Astrocyte (in vitro differentiated cells and primary cell): ENCODE measurements at places on chromosomes 12 and 14. TPM values are rescaled to one million over a fixed set of nuclear protein-coding genes. Genes with fewer than 3 reads are reported as not detected.

DNA sequence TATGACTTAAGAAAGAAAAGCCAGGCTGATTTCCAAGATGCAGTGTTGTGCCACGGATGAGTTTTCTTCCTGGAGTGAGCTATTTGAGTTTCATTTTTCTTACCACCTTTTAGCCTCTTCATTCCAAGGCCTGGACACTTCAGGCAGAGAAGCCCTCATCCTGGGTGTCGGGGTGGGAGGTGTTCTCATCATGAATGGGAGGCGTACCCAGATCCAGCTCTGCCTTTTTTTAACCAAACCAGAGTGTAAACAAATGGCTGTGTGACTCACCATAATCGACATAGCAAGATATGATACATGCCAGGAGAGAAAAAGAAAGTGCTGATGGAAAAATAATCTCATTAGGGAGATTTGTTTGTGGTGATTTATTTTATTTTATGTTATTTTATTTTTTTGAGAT, 79.9 kb downstream of the ARF6 start:
- peak overlapping the region; percentile 66 for H3K27ac ChIP-seq
- H3K4me3 ChIP-seq, result no peak overlapping the region
- no peaks in the 10 kb centered on the region for H3K36me3 ChIP-seq
- peaks cover 53% of the 10 kb centered on the region for H3K4me1 ChIP-seq
- peak; percentile 93 for DNase-seq
- no peaks in the 10 kb centered on the region for H3K27me3 ChIP-seq

DNA sequence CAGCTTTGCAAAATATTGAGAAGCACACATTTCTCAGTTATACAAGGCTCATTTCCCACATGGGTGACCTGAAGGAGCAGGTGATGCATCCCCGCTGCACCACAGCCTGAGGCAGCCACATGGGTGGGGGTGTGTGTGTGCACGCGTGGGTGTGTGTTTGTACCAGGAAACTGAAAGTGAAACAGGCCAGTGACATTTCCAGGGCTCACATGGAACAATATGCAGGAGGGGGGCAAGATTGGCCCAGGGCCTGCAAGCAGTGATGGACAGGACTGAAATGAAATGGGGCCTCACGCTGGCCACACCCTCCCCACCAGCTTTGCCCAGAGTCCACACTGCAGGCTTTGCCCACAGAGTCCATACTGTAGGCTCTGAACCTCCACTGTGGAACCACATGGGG, 154.2 kb upstream of the PARP11 start:
- no peak overlapping the region for H3K4me3 ChIP-seq
- no peak overlapping the region for H3K27ac ChIP-seq
- H3K4me1 ChIP-seq, result peaks cover 16% of the 10 kb centered on the region
- no peak for DNase-seq
- H3K36me3 ChIP-seq, result no peaks in the 10 kb centered on the region

GRCh38 chr12:10094646-10095395, 4.0 kb downstream of the CLEC1A start:
- no peak overlapping the region for H3K4me3 ChIP-seq
- H3K36me3 ChIP-seq, result no peaks in the 10 kb centered on the region
- no peaks in the 10 kb centered on the region for H3K4me1 ChIP-seq

GRCh38 chr14:93765155-93765554, 23.1 kb downstream of the PRIMA1 start:
- H3K4me3 ChIP-seq, result no peak overlapping the region
- no peaks in the 10 kb centered on the region for H3K36me3 ChIP-seq
- no peak for DNase-seq
- H3K27me3 ChIP-seq, result no peaks in the 10 kb centered on the region
- no peaks in the 10 kb centered on the region for H3K4me1 ChIP-seq

DNA sequence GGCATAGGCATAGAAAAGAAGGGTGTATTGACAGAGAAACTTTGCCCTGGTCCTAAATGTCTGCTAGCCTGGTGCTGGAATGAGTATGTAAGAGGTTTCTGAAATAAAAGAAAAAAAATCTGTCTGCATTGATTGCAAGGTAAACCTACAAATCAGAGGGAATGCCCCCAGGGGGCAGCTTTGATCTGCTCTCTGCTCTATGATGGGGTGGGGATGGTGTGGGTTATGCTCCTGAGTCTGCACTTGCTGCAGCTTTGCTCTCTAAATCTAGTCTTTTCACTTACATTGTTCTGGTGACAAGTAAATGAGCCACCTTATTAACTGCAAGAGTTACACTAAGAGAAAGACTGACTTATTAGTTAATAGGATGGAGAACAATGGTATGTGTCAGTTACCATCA, 468.4 kb upstream of the STXBP6 start:
- H3K4me3 ChIP-seq, result no peak overlapping the region
- H3K4me1 ChIP-seq, result no peaks in the 10 kb centered on the region
- no peaks in the 10 kb centered on the region for H3K36me3 ChIP-seq
- H3K27me3 ChIP-seq, result no peaks in the 10 kb centered on the region

Gene KCNC2
- not detected in 2 replicates for total RNA-seq

DNA sequence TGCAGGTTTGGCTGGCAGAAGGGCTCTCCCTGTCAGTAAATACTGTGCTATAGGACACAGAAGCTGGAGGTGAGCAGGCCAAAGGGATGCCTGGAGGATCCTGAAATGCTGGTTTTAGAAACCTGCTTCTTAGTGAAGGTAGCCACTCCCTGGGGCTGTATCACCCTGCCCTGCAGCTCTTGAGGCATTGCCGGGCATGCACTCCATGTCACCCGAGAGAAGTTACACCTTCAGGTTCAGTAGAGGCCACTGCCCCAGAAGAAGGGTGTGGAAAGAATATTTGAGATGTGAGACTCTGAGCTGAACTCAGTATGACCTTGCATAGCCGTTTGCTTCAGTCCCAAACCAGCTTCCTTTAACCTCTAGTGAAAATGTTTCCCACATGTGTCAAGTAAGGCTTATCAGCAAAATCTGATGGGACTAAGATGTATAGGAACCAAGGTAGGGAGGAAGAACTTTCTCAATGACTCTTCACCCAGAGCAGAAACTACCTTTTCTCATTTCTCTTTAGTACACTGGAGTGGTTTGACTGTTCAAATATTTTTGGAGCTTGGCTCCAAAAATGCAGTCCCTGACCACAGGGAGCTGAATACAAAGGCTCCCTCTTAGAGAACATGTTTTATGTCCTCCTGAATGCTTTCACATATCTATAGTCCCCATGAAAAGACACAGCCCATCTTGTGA, 164.5 kb upstream of the DYRK2 start:
- no peaks in the 10 kb centered on the region for H3K36me3 ChIP-seq
- no peak overlapping the region for H3K27ac ChIP-seq
- H3K27me3 ChIP-seq, result no peaks in the 10 kb centered on the region
- DNase-seq, result no peak
- H3K4me1 ChIP-seq, result no peaks in the 10 kb centered on the region

GRCh38 chr14:93888995-93889394, 38.1 kb upstream of the FAM181A start:
- H3K27ac ChIP-seq, result no peak overlapping the region
- H3K4me1 ChIP-seq, result no peaks in the 10 kb centered on the region
- H3K4me3 ChIP-seq, result no peak overlapping the region
- no peak for DNase-seq
- H3K27me3 ChIP-seq, result no peaks in the 10 kb centered on the region
- H3K36me3 ChIP-seq, result no peaks in the 10 kb centered on the region

Gene PCED1B
- total RNA-seq, result 1.8 and 2.4 TPM in 2 replicates

DNA sequence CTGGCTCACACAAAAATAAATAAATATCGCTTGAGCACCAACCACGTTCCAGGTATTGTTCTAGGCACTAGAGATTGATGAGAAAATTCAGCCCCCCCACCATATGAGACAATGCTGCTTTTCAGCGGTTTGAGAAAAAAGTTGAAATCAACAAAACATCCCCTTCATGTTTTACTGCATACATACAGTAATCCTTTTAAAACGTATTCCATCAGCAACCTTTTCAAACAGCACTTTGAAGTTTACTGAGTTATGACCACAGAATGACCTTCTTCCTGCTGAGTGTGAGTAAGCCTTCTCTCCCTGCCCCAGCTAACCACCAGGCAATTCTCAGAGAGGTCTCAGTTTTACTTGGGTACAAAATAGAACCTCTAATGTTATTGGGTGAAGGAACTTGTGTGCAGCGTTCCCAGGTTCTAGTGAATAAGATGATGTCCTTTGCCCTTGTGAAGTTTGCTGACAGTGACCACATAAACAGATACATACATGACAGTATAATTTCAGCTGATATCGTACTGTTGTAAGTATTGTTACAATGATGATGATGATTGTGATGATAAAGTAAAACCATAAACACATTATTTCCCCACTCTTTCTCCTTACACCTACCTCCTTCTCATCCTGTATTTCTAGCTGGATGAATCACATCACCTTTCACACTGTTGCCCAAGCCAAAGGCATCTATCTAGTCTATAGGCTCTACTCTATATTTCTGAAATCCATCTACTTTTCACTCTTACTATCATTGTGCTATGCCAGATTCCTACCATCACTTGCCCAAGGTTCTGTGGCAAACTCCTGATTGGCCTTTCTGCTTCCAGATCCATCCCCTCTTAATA, 124.4 kb upstream of the KRR1 start:
- H3K27me3 ChIP-seq, result no peaks in the 10 kb centered on the region
- peak; percentile 99 for DNase-seq
- H3K36me3 ChIP-seq, result no peaks in the 10 kb centered on the region
- H3K4me1 ChIP-seq, result peaks cover 24% of the 10 kb centered on the region
- no peak overlapping the region for H3K4me3 ChIP-seq

DNA sequence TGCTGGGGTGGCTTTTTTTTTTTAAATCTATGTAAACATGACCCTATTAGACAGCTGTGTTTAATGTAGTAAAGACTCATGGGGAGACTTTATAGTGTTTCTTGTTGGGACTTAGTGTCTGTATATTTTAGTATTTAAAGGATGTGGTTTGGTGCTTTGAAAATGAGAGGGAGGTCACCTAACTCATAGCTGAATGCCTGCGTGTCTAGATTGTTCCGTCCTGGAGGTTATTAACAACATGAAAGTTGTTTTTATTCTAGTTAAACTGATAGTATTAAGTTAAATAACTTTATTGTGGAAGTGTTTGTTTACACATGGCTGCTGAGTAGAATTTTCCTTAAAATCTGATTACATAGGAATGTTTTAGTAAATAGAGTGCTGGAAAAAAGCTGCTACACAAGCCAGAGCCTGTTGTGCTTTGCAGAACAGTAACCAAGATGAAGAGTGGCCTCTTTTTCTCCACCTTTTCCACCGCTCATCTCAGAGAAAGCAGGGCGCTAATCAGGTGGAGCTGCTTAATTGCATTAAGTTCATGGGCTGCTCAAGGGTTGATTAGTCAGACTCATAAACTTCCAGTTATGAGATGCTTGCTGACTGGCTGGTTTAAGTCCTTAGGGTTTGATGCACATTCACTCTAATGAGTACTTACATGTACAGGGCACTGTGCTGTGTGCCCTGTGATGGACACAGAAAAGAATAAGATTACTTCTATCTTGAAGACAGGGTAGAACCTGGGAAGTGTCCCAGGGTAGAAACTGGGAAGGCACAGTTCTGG, 62.7 kb downstream of the FBXO34 start:
- H3K4me3 ChIP-seq, result no peak overlapping the region
- peak; percentile 25 for DNase-seq
- no peaks in the 10 kb centered on the region for H3K27me3 ChIP-seq
- H3K4me1 ChIP-seq, result peaks cover 8% of the 10 kb centered on the region
- H3K27ac ChIP-seq, result no peak overlapping the region

Gene HOXC12
- total RNA-seq, result not detected in 2 replicates

- no peak overlapping the region for H3K27ac ChIP-seq
- no peak overlapping the region for H3K4me3 ChIP-seq
- no peaks in the 10 kb centered on the region for H3K4me1 ChIP-seq
- DNase-seq, result no peak
- H3K27me3 ChIP-seq, result no peaks in the 10 kb centered on the region
Observed at GRCh38 chr14:104475802-104476201, 103.8 kb upstream of the C14orf180 start.

Gene SERPINA5
- 0.23 and 0.36 TPM in 2 replicates for total RNA-seq

GRCh38 chr14:67846029-67846610, 26.5 kb downstream of the RAD51B start:
- H3K27me3 ChIP-seq, result no peaks in the 10 kb centered on the region
- DNase-seq, result no peak
- no peaks in the 10 kb centered on the region for H3K4me1 ChIP-seq
- no peak overlapping the region for H3K27ac ChIP-seq

Gene ABHD12B
- not detected in 2 replicates for total RNA-seq

- H3K27ac ChIP-seq, result no peak overlapping the region
- H3K27me3 ChIP-seq, result no peaks in the 10 kb centered on the region
- no peaks in the 10 kb centered on the region for H3K36me3 ChIP-seq
- no peak overlapping the region for H3K4me3 ChIP-seq
- H3K4me1 ChIP-seq, result peaks cover 32% of the 10 kb centered on the region
Observed at GRCh38 chr14:56008150-56008549, 110.1 kb upstream of the PELI2 start.

GRCh38 chr12:39351153-39351552, 91.8 kb downstream of the KIF21A start:
- H3K4me3 ChIP-seq, result no peak overlapping the region
- no peak overlapping the region for H3K27ac ChIP-seq
- H3K36me3 ChIP-seq, result no peaks in the 10 kb centered on the region
- no peaks in the 10 kb centered on the region for H3K27me3 ChIP-seq
- DNase-seq, result no peak
- no peaks in the 10 kb centered on the region for H3K4me1 ChIP-seq

- H3K4me3 ChIP-seq, result no peak overlapping the region
- H3K27me3 ChIP-seq, result no peaks in the 10 kb centered on the region
- H3K36me3 ChIP-seq, result no peaks in the 10 kb centered on the region
- H3K4me1 ChIP-seq, result peaks cover 6% of the 10 kb centered on the region
Observed at GRCh38 chr12:19387161-19387560, 52.1 kb upstream of the AEBP2 start.
